ENCODE measurements at places on chromosomes 12 and 14.
A peak's percentile ranks its signal among the peaks of the same experiment; 100 is the strongest.

DNA sequence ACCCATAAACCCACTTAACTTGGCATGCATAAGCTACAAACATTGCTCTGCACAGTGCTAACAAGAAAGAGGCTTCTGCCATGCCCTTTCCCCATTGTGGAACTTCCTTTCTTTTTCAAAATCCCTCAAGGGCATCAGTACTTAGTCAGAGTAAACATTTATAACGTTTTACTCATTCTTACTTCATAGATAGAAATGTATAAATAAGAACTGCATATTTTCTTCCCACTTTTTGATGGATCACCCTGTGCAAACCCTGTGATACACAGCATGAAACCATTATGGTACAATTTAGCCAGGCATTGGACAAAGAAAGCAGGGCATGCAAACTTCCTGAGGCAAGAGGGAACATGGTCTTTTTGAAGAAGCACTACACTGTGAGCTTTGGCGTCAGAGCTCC, 113.8 kb upstream of the FOXG1 start:
- H3K4me1 ChIP-seq, result no peaks in the 10 kb centered on the region
- no peak overlapping the region for H3K27ac ChIP-seq
- H3K4me3 ChIP-seq, result no peak overlapping the region

DNA sequence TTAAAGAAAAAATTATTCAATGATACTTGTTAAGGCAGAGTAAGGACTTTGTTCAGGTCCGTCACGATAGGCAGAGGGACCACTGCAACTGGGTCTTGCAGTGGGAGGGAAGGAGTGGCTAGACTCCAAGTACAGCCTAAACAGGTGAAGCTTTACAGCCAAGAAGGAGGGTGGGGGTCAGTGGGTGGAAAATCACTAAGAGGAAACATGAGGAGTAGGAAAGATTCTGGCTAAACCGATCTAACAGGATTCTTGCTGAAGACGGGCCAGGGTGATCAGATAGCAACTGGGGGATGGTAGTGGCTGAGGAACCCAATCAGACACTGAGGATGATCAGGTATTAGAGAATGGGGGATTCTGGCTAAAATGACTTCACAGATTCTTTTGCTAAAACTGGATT, 100.2 kb downstream of the TTC7B start:
- no peaks in the 10 kb centered on the region for H3K27me3 ChIP-seq
- no peak overlapping the region for H3K27ac ChIP-seq
- no peaks in the 10 kb centered on the region for H3K36me3 ChIP-seq
- DNase-seq, result no peak
- peaks cover 4% of the 10 kb centered on the region for H3K4me1 ChIP-seq

GRCh38 chr14:105889666-105890473, 363.5 kb downstream of the TMEM121 start:
- H3K4me3 ChIP-seq, result no peak overlapping the region
- no peaks in the 10 kb centered on the region for H3K27me3 ChIP-seq
- H3K4me1 ChIP-seq, result no peaks in the 10 kb centered on the region
- H3K36me3 ChIP-seq, result no peaks in the 10 kb centered on the region
- H3K27ac ChIP-seq, result no peak overlapping the region

DNA sequence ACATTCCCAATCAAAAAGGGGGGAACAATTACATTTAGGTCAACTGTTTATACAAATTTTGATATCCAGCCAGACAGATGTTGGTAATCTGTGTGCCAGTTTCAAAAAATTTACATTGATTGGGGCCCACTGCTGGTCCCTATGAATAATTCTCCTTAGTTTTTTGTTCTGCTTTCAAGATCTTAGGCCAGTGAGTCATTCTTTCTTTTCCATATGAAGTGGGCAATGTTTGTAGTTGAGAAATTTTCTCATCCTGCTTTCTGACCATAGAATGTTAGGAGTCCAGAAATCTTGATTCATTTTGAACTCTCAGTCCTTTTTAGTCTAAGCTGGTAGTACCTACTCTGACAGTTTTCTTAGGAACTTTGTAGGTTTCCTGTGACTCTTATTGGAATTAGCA, 244.3 kb downstream of the DIO2 start:
- H3K27me3 ChIP-seq, result no peaks in the 10 kb centered on the region
- no peaks in the 10 kb centered on the region for H3K36me3 ChIP-seq
- no peak overlapping the region for H3K27ac ChIP-seq
- no peak for DNase-seq

GRCh38 chr14:20583908-20584307, 3.9 kb downstream of the RNASE11 start:
- H3K27ac ChIP-seq, result no peak overlapping the region
- peaks cover 8% of the 10 kb centered on the region for H3K4me1 ChIP-seq
- H3K36me3 ChIP-seq, result no peaks in the 10 kb centered on the region
- DNase-seq, result no peak
- H3K4me3 ChIP-seq, result no peak overlapping the region
- no peaks in the 10 kb centered on the region for H3K27me3 ChIP-seq

- peak; percentile 66 for DNase-seq
- H3K27me3 ChIP-seq, result no peaks in the 10 kb centered on the region
- peaks cover 29% of the 10 kb centered on the region for H3K4me1 ChIP-seq
- H3K36me3 ChIP-seq, result no peaks in the 10 kb centered on the region
Measured at GRCh38 chr12:57459750-57460467, at the start of gene GLI1. TSS of gene GLI1 (plus strand) at chr12:57459785. CDS start at chr12:57463692, 3,907 bp downstream.

- H3K4me3 ChIP-seq, result no peak within 1 kb of the TSS
- DNase-seq, result peak; percentile 83
- H3K36me3 ChIP-seq, result no peaks in the 10 kb centered on the region
- no peaks in the 10 kb centered on the region for H3K27me3 ChIP-seq
- peak within 1 kb of the TSS; percentile 14 for H3K27ac ChIP-seq
Measured at GRCh38 chr12:109020796-109021380, at the start of gene SVOP. TSS of gene SVOP (minus strand) at chr12:109021068. CDS start at chr12:109020868, 200 bp downstream.

- no peaks in the 10 kb centered on the region for H3K27me3 ChIP-seq
- DNase-seq, result no peak
- no peaks in the 10 kb centered on the region for H3K36me3 ChIP-seq
- no peak overlapping the region for H3K4me3 ChIP-seq
- H3K4me1 ChIP-seq, result peaks cover 31% of the 10 kb centered on the region
Measured at GRCh38 chr14:39097159-39097558, 5.9 kb downstream of the SEC23A start.

DNA sequence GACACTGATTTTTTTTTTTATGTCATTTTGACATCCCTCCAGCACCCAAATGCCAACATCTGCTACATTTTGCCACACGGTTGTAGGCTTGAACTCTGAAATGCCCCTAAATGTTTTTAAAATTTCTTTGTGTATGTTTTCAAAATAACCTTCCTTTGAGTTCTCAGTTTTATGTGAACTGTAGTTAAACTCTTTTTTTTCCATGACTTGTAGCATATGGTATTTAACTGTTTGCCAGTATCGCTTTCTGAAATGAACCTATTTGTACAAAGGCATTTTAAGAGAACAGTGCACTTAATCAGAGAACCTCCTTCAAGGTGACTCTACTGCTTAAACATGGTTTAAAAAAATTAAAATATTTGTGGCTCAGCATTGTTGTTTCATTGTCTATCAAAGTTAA, 61.5 kb downstream of the PDE3A start:
- no peak overlapping the region for H3K4me3 ChIP-seq
- H3K36me3 ChIP-seq, result no peaks in the 10 kb centered on the region
- H3K4me1 ChIP-seq, result no peaks in the 10 kb centered on the region
- H3K27ac ChIP-seq, result no peak overlapping the region

DNA sequence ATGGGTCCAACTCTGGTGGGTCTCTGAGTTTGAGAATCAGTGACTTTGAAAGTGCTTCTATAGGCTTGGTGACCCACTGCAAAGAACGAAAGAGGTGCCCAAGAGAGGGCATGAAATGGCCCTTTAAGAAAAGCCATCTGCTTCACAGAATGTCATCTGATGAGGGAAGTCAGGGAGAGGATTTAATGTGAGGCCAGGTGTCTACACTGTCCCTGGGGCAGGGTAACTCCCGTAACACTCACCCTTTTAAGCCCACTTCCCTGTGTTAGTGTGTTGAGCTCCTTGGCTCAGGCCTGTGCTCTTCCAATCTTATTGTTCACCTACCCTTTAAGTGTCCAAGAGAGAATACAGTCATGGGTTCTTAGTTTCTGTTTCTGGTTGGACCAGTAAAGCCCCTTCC, 16.4 kb upstream of the SRSF5 start:
- H3K4me3 ChIP-seq, result no peak overlapping the region
- H3K27ac ChIP-seq, result no peak overlapping the region
- DNase-seq, result no peak
- no peaks in the 10 kb centered on the region for H3K36me3 ChIP-seq
- no peaks in the 10 kb centered on the region for H3K27me3 ChIP-seq

GRCh38 chr12:46534327-46534840, 161.8 kb upstream of the SLC38A2 start:
- H3K36me3 ChIP-seq, result no peaks in the 10 kb centered on the region
- H3K27ac ChIP-seq, result no peak overlapping the region
- H3K4me3 ChIP-seq, result no peak overlapping the region
- no peaks in the 10 kb centered on the region for H3K4me1 ChIP-seq

DNA sequence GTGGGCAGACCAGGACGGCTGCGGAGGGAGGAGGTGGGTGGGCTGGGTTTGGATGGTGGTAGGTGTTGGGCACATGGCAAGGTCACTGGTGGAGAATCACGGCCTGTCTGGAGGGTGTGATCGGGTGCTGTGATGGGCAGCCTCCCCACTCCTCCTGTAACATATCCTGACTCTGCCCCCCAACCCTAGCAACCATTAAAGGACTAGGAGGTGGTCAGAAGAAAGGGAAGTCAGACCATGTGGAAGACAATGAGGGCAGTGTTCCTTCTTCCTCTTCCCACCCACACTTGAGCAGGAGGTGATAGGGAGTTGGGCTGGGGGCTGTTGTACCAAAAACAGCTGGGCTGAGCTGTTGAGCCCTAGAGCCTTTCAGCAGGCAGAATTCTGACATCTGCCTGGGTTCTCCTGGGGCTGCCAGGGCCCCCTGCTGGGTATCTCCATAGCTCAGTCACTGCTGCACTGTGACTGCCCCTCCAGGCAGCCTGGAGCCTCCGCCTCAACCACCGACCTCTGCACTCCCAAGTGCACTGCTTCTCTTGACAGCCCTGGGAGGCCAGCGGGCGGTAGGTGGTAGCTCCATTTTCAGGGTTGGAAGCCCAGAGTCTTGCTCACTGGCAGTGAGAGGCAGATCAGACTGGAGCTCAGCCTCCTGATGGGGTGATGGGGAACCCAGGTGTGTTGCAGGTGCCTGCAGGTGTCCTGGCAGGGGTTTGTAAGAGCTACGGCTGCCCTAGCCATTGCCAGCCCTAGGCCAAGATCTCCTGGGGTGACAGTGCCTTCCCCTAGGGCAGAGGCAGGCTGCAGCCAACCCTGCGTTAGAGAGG, 15.4 kb downstream of the VASH1 start:
- no peak overlapping the region for H3K4me3 ChIP-seq
- DNase-seq, result no peak
- peaks cover 22% of the 10 kb centered on the region for H3K4me1 ChIP-seq
- peaks cover 8% of the 10 kb centered on the region for H3K36me3 ChIP-seq

DNA sequence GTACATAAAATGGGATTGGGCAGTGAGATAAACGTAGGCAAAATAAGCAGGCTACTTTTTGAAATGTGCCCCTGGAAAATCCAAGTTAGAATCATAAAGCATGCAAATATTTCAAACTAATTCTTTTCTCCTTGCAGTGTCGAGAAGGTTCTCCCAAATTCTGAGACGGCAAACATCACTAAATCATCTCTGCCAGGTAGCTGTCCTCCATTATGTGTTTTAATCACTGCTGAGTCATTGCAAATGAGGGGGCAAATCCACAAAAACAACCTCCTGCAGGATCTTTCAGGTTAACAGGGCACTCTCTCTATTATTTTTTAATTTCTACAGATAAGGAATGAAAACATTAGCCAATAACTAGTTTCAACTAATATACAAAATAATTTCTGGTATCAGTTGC, 63.2 kb upstream of the RIC8B start:
- H3K4me3 ChIP-seq, result no peak overlapping the region
- H3K4me1 ChIP-seq, result no peaks in the 10 kb centered on the region
- no peaks in the 10 kb centered on the region for H3K27me3 ChIP-seq
- H3K36me3 ChIP-seq, result no peaks in the 10 kb centered on the region

- DNase-seq, result peak; percentile 72
- no peaks in the 10 kb centered on the region for H3K36me3 ChIP-seq
- H3K4me1 ChIP-seq, result peaks cover 14% of the 10 kb centered on the region
- H3K4me3 ChIP-seq, result no peak overlapping the region
- H3K27ac ChIP-seq, result peak overlapping the region; percentile 86
- H3K27me3 ChIP-seq, result no peaks in the 10 kb centered on the region
Measured at GRCh38 chr12:4025181-4026019, 152.2 kb upstream of the PARP11 start.

DNA sequence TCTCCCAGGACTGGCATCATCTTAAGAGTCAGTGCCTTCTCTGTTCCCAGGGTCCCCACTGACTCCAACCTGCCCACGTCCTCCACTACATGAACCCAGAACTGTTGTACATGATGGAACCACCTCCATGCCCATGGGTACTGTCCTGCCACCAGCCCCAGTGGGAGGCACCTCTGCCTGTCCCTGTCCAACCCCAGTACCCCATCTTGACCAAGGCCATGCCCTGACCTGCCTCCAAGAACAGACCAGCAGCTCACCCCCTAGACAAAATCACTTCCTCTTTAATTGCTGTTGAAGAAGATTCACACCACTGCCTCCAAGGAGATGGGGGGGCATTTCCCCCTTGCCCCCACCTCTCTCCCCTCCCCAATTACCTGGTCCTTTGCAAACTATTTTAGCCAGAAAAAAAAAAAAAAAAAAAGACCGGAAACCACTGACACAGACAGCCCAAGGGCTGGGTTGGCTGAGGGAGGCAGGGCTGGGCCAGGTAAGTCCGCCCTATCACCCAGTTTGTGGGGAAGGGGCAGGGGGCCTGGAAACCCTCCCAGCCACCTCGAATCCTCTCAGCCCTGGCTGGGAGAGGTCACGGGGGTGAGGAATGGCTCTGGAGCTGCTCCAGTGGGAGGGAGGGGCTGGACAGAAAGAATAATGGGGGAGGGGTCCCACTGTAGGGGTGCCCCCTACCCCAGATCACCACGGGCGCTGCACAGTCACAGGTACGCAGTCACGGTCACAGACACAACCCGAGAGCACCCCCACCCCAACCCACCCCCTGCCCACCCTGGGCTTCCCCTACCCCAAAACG, 13.4 kb downstream of the AGAP2 start:
- no peak for DNase-seq
- H3K27me3 ChIP-seq, result no peaks in the 10 kb centered on the region
- no peak overlapping the region for H3K4me3 ChIP-seq
- H3K4me1 ChIP-seq, result peaks cover 14% of the 10 kb centered on the region

DNA sequence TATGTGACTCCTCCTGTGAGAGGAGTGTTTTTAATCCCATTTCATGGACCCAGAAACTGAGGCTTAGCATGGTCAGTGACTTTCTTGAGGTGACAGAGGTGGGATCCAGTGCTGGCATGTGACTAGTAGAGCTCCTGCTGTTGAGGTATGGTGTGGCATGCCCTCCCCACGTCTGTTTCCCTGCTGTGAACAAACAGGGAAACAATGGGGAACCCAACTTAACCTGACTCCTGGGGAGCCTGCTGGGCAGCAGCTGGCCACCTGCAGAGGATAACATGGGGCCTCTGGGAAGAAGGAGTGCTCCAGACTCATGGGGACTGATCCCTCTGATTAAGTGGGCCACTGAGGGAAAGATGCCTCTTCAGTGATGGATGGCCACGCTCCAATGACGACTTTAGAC, 114.0 kb downstream of the BEGAIN start:
- H3K27me3 ChIP-seq, result no peaks in the 10 kb centered on the region
- no peak overlapping the region for H3K27ac ChIP-seq
- no peaks in the 10 kb centered on the region for H3K36me3 ChIP-seq
- DNase-seq, result no peak

- no peaks in the 10 kb centered on the region for H3K4me1 ChIP-seq
- no peak for DNase-seq
- no peaks in the 10 kb centered on the region for H3K36me3 ChIP-seq
- no peak overlapping the region for H3K4me3 ChIP-seq
- no peak overlapping the region for H3K27ac ChIP-seq
Measured at GRCh38 chr12:23221066-23221465, 596.1 kb downstream of the ETNK1 start.

Data from adrenal gland (tissue), 19 donors.